ENCODE measurements at places on chromosomes 4 and X.
A peak's percentile ranks its signal among the peaks of the same experiment; 100 is the strongest.

- DNase-seq = no peak
Measured at GRCh38 chr4:19508442-19508841, 743.3 kb upstream of the SLIT2 start.

GRCh38 chr4:162366146-162366545, 202.3 kb upstream of the FSTL5 start:
- no peak for DNase-seq

DNA sequence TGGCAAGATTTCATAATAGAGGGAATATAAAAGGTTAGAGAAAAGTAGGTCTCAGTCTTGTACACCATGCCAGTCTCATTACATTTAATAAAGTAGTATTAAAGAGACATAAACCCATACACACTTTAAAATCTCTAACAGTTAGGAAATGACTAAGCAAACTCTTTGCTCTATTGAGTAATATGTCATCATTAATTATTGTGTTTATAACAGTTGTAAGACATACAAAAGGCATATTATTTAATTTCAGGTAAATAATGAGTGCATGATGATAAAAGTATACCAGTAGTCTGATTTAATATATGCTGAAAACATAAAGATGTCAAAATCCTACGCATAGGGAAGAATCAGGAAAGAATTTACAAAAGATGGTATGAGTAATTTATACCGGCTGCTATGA, 31.0 kb upstream of the FGG start:
- DNase-seq = no peak

DNA sequence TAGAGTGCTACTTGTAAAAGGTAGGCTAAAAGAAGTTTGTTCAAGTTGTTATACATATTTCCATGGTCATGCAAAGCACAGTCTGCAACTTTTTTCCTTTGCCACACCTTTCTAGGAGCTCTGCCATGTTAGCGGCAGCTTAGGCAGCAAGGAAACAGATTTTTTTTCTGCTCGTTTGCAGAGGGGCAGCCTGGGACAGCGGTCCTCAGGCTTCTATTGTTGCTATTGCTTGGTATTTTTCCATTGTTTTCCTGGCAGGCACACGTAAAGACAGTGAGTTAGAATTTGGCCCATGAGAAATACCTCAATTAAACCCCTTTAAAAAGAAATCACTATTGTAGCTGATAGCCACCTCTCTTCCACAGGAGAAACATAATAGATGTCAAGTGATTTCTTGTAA, 391.4 kb downstream of the SH2D1A start:
- no peak for DNase-seq

- DNase-seq = no peak
Measured at GRCh38 chr4:36446275-36446674, 164.9 kb downstream of the DTHD1 start.

DNA sequence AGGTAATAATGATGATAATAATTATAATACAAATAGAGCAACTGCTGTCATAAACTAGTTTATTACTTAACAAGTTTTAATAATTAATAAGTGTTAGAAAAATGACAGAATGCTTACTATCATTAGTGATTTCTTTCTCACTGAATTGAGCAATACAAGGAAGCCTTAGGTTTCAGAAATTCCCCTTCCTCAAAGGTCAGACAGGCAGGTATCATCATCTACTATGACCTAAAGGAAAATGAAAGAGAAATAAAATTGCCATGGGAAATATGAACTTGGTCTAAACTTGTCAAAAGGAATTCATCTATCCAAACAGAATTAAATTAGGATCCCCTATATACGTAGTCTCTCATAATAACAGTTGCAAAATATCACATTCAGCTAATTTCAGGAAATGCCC, 56.3 kb upstream of the SLC7A11 start:
- no peak for DNase-seq

- no peak for DNase-seq
Measured at GRCh38 chr4:83569987-83570386, 34.1 kb downstream of the GPAT3 start.

GRCh38 chr4:175930471-175930870, 118.4 kb upstream of the GPM6A start:
- no peak for DNase-seq

GRCh38 chrX:16023790-16024734, 99.3 kb upstream of the GRPR start:
- peak; percentile 10 for DNase-seq

DNA sequence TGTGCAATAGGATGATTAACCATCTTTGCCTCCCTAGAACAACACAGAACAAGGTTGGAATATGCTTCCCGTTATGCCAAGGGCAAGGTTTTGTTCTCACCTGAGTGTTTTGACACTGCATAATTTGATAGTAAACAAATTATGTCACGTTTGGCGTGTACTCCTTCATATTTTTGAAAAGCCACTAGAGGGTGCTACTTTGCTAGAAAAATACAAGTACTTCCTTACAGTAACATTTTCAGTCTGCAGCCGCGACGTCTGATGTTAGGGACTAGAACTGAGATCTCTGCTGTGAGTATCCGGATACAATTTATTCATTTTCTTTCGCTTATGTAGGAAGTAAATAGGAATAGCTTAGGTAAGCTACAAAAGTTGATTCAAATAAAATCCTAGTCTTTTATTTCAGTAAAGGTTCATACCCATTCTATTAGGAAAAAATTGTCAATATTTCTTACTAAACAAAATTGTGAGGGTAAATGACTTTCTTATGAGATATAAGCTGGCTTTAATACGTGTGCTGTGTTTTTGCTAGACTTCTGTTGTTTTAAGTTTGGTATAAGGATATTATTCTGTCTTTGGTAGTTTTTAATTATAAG, 181.1 kb upstream of the WDFY3 start:
- DNase-seq = no peak

GRCh38 chr4:74268643-74269042, 39.6 kb upstream of the EPGN start:
- no peak for DNase-seq

DNA sequence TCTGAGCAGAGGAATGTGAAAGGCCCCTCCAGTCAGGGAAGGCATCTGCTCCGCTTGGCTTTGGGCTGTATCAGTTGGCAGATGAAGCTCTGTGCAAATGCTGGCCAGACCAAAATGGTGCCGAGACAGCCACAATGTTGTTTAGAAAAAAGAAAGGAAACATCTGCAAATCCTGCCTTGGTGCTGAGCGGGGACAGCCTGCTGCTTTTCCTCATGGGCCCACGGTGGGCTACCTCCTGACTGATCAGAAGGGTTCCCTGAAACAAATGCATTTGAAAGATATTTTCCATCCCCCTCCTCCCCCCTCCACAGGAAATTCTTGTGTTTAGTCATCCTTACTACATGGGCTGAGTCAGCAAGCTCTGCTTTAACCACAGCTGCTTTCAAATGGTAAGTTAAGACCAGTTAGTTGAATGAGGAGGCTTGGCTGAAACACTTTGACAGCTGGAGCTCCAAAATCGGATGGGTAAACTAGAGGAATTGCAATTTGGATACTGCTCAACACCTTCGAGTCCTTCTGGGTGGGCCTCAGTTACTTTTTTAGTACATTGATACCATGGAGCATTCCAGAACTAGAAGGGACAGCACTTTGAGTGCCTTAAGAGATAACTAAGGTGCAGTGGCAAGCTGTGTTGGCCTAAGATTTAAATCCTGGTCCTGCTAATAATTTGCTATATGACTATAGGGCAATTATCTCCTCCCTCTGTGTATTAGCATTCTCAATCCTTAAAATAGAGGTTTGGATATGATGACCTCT, 36.0 kb downstream of the PLAC1 start:
- DNase-seq = peak; percentile 12

GRCh38 chr4:177403746-177404145, 38.5 kb downstream of the AGA start:
- DNase-seq = no peak

- no peak for DNase-seq
Measured at GRCh38 chrX:108397627-108398391, 40.4 kb downstream of the COL4A6 start.

- no peak for DNase-seq
Measured at GRCh38 chr4:111466811-111467604, 678.2 kb upstream of the FAM241A start.

GRCh38 chr4:182251116-182251515, 7.9 kb downstream of the TENM3 start:
- no peak for DNase-seq

- DNase-seq = no peak
Measured at GRCh38 chr4:34269613-34270012, 1974.7 kb downstream of the ARAP2 start.

DNA sequence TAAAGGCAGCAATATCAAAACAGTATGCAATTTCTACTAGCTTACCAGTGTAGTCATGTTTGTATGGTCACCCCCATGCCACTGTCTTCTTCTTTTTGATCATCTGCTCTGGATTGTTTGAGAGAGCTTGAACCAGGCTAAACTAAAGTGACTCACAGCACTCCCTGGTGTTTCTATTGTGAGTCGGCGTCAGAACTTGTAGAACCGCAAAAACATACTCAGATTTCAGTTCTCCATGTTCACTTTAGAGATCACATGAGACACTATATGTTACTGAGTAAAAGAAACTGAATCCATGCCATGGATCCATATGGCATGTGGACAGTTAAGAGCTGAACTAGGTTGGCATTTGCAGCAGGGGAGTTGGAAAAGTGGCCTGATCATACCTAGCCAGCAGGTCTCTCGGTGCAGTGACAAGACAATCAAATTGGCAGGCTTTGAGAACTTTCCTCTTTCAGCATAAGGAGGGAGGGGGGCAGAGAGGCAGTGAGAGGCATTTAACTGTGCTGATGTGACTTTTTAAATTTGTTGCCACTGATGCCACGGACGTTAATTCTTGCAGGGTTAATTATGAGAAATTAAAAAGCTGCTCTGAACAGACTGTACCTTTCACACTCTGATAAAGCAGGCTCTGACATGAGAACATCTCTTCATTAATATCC, 88.4 kb downstream of the AFF2 start:
- no peak for DNase-seq

DNA sequence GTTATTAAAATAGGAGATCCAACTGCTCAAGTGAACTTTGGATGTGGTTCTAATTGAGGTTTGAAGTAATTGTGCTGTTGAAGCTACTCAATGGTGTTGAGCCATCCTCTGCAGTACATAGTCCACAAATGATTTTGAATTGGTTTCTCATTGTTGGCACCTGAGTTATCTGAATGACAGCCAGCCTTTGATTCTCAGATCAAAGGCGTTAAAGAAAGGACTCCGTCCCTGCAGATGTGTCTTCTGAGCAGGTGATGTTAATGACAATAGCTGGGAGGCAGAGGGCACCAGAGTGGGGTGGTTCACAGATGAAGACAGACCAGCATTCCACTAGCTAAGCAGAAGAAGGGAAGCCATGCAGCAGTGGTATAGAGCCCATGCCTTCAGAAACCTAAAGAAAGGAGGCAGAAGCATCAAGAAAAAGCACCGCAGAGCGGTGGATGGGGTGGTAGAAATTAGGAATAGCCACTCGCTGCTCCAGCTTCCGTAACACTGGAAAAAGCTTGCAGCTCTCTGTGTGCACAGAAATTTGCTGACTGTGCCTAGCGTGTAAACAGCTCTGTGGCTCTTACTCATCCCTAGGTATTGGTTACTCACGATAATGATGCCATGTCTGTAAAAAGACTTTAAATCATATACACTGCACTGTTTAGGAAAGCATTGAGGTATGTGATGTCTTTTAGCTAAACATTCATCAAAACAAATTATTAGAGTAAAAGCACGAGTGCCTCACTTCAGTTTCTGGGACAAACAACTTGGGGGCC, 79.2 kb upstream of the CLCN4 start:
- no peak for DNase-seq

- peak; percentile 52 for DNase-seq
Measured at GRCh38 chrX:9644335-9644734, 121.3 kb downstream of the GPR143 start.

GRCh38 chr4:174332741-174333493, 49.2 kb downstream of the CEP44 start:
- DNase-seq = no peak

GRCh38 chrX:78116365-78116764, 12.3 kb downstream of the PGK1 start:
- DNase-seq = no peak
